ENCODE measurements at places on chromosomes 12 and 14. TPM values are rescaled to one million over a fixed set of nuclear protein-coding genes. Genes with fewer than 3 reads are reported as not detected.

PMCH gene
- 1.3 TPM for total RNA-seq

SP7 gene
- total RNA-seq, result 0.20 TPM

C12orf50 gene
- total RNA-seq, result 0.40 TPM

HOXC13 gene
- total RNA-seq, result 0.20 TPM

GRCh38 chr14:86196471-86196870 is 666.5 kb downstream of the FLRT2 start:
- DNase-seq, result peak; percentile 9

DNA sequence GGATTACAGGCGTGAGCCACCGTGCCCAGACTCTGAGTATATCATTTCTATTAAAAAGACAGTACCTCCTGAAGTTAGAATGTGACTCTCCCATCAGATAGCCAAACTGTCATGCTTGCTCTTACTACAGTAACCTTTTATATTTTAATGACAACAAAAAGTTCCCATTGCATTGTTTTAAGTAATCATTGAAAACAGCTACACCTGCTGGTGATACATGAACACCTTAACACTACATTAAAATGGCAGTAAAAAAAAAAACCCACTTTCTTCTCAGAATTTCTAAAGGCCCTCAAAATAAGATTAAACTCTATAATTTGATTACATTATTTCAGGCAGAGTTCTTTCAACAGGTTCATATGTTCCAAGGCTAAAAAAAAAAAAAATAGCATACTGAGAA is 76.7 kb downstream of the SH2B3 start:
- no peak for DNase-seq

DNA sequence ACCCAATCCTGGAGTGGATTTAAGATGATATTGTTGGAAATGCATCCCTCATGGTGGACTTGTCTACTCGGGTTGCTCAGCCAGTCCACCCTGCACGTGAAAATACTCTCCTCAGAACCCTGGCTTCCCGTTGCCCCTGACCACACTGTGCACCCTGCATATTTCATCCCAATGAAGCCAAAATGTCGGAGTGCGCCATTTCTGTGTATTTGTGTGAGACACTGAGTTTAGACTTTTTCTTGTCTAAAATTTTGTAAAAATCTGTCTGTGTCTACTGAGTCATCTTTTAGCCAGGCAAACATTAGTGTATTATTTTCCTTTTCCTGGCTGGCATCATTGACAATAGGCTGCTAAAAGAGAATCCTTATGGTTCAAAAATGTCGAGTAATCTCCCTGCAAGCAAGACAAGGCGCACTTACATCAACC is 485 bp upstream of the PNMA1 start:
- DNase-seq, result no peak

OR6C2 gene
- not detected for total RNA-seq

BHLHE41 gene
- total RNA-seq, result 2.4 TPM

- DNase-seq, result no peak
Measured at GRCh38 chr12:76260390-76260748, 87.8 kb downstream of the BBS10 start.

KCNJ8 gene
- 37.3 TPM for total RNA-seq

- no peak for DNase-seq
Measured at GRCh38 chr14:104286496-104286895, 148.1 kb downstream of the KIF26A start.

DNA sequence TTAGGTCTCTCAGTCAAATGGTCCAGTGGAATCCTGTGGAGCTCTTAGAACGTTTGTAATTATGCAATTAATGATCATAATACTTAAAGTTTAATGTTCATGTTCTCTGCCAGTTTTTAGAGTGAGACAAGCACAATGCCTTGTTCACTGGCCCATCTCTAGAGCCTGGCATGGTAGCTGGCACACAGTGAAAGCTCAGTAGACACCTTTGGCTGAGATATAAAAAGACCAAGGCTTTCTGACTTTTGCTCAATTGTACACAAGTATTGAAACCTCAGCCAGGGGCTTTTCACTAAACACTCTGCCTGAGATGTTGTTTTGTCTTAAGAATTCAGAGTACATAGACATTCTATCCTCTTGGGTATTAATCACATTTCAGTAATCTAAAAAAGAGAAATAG is 241.8 kb upstream of the ATP2B1 start:
- no peak for DNase-seq

RNFT2 gene
- total RNA-seq, result 2.9 TPM

- DNase-seq, result no peak
Measured at GRCh38 chr12:5248230-5248629, 183.7 kb upstream of the NTF3 start.

GRCh38 chr14:81400852-81401251 is 728 bp upstream of the STON2 start:
- DNase-seq, result peak; percentile 51

- DNase-seq, result peak; percentile 58
Measured at GRCh38 chr14:20415782-20416206, 2.5 kb upstream of the TEP1 start.

DNA sequence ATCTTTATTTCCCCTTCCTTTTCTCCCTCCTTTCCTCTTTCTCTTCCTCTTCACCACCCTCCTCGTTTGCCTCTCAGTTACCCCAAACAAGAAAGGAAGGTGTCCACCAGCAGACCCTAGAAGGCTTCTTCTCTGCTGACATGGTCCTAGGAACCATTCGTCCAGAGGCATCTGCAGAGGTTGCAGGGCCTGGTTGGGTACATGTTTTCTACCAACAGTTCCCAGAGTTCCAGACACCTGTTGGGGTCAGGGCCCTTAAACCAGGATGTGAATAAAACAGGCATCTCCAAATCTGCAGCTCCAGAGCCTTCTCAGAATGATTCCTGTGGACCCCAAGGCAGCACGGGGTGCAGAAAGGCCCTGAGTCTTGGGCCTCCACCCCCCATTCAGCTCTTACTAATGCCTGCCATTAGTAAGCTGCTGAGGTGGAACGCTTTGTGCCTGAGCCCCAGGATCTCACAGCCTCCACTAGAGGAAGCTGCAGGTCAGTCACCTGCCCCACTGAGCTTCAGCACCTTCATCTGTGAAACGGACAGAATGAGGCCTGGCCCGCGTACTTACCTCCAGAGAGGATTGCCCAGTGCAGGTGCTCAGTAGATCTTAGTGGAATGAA is 130.4 kb downstream of the DICER1 start:
- DNase-seq, result no peak

GRCh38 chr12:56541631-56542030 is 20.0 kb downstream of the RBMS2 start:
- no peak for DNase-seq

GRCh38 chr14:63788011-63788933 is 60.4 kb upstream of the SGPP1 start:
- DNase-seq, result no peak
